NCI-H226 (cell line): ENCODE measurements at places on chromosomes 11 and 22.
A peak's percentile ranks its signal among the peaks of the same experiment; 100 is the strongest.

DNA sequence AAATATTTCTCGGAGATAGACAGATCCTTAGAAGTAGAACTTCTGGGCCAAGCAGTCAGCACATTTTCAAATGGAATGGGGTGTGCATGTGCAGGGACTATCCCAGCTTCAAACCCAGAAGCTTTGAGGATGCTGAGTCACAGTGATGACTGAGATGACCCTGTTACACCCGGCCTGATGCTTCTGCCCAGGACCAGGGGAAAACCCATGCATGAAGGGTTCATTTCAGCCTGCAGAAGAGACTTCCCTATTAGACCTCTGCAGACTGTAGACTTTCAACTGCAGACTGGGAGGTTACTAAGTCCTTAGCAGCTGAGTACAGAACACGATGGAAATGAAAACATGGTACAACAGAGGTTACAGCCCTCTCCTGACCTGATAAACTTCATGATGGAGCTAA lies 3.6 kb upstream of the OR2AT4 start:
- peak; percentile 69 for DNase-seq

DNA sequence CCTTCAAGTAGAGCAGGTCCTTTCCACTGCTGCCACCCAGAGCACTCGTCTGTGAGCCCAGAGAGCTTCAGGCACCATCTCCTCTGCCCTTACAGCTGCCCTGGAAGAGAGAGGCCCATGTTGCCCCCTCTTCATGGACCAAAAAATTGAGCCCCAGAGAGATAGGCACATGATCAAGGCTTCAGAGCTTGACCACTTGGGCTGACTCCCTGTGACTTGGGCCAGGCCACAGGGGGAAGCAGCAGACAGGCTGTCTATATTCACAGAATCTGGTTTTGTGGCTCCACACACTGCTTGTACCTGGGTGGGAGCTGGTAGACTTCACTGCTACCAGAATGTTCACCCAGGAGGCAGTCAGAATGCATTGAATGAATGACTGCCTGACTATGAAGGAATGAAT lies 58.2 kb downstream of the SMIM38 start:
- DNase-seq: no peak

DNA sequence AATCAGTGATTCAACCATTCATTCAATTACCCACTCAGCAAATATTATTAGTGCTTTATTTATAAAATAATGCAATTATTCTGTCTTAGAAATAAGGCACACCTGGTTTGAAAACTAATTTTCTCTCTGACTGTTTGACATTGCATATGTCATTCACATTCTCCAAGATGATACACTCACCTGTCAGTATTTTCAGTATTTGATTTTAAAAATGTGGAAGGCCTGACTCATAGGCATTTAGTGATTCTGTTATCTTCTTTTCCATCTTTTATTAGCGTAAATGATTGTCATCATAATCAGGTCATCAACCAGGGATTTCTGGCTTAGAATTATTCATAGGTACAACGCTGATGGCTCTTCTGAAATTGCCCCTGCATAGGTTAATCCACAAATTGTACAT lies 480.9 kb downstream of the CNTN5 start:
- DNase-seq: no peak

- DNase-seq: no peak
These were observed 16.4 kb downstream of the SPATA19 start for GRCh38 chr11:133828871-133829270.

- DNase-seq: peak; percentile 12
These were observed 128.0 kb upstream of the ANO1 start for GRCh38 chr11:69950120-69950519.

GRCh38 chr22:19873960-19874306 lies 19.3 kb upstream of the GNB1L start:
- DNase-seq: no peak
